Lower lobe of right lung (tissue), 2 donors: ENCODE measurements at places on chromosomes 5 and 9. TPM values are rescaled to one million over a fixed set of nuclear protein-coding genes. Genes with fewer than 3 reads are reported as not detected.

Gene WNT8A
- not detected for total RNA-seq

Gene CCNI2
- total RNA-seq = 1.1 TPM

Gene LRRC19
- total RNA-seq = 0.27 TPM

Gene DMRT3
- 0.24 TPM for total RNA-seq

Gene TOR2A
- 16.5 TPM for total RNA-seq

Gene ALDH7A1
- 23.7 TPM for total RNA-seq

Gene BASP1
- 25.8 TPM for total RNA-seq

Gene PCDHGA4
- 3.1 TPM for total RNA-seq

DNA sequence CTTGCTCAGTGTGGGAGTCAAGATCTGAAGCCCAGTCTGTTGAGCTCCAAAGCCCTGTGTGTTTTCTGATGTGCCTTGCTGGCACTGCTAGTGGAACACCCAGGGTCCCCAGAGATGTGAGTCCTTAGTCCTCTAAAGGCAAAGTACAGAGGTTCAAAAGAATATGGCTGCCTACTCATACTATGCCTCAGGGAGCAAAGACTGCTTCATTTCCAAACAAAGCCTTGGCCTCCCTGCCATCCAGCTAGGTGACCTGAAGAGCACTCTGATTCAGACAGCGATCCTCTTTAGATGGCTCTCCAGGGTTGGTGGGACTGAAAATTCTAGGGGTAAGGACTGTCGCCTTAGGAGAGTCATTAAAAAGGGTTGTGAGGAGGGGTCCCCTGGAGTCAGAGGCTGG, 2.0 kb downstream of the PRLR start:
- no peaks in the 10 kb centered on the region for H3K36me3 ChIP-seq
- H3K27me3 ChIP-seq = peaks cover 20% of the 10 kb centered on the region
- no peak overlapping the region for H3K27ac ChIP-seq
- DNase-seq = no peak

- DNase-seq = no peak
- H3K4me3 ChIP-seq = peak overlapping the region; percentile 100
- peak overlapping the region; percentile 95 for H3K27ac ChIP-seq
- peaks cover 70% of the 10 kb centered on the region for H3K4me1 ChIP-seq
- no peaks in the 10 kb centered on the region for H3K27me3 ChIP-seq
Observed at GRCh38 chr9:127786773-127787104, 905 bp downstream of the CDK9 start.

GRCh38 chr5:57406641-57407040, 76.0 kb downstream of the ACTBL2 start:
- H3K27ac ChIP-seq = no peak overlapping the region
- no peaks in the 10 kb centered on the region for H3K36me3 ChIP-seq
- no peaks in the 10 kb centered on the region for H3K27me3 ChIP-seq
- DNase-seq = no peak
- no peak overlapping the region for H3K4me3 ChIP-seq

- peak; percentile 61 for DNase-seq
- H3K27ac ChIP-seq = peak overlapping the region; percentile 64
- H3K4me3 ChIP-seq = no peak overlapping the region
- H3K4me1 ChIP-seq = peaks cover 37% of the 10 kb centered on the region
- H3K27me3 ChIP-seq = no peaks in the 10 kb centered on the region
Observed at GRCh38 chr9:129458663-129459546, 162.0 kb downstream of the C9orf50 start.

DNA sequence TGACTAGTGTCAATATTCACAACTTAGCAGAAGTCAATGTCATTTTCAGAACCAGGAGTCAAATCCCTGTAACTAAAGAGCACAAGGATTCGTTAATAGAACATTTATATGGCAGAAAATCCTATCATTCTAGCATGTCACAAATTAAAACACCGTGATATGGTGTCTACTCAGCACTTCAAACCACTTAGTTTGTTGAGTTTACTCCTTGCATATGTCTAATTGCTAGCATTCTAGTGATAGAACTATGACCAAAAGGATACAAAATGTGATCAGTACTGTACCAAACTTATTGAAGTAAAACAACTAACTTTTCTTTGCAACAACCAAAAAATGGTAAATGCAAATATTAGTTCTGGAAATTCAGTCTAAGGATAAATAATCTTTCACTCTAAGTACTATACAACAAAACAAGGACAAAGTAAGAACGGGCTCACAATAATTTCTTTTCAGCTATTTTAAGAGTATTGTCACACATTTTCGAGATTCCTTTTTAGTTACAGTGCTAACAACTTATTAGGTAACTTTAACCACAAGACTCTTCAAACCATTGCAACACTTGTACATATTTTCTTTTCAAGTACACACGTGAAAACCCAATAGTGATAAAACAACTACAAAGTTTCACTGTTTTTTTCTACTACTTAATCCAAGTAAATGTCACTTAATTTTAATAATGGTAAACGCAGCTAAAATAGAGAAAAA, 845.2 kb upstream of the CDH10 start:
- no peaks in the 10 kb centered on the region for H3K36me3 ChIP-seq
- H3K4me1 ChIP-seq = no peaks in the 10 kb centered on the region
- H3K27ac ChIP-seq = peak overlapping the region; percentile 20
- no peak for DNase-seq
- H3K27me3 ChIP-seq = no peaks in the 10 kb centered on the region
- no peak overlapping the region for H3K4me3 ChIP-seq

DNA sequence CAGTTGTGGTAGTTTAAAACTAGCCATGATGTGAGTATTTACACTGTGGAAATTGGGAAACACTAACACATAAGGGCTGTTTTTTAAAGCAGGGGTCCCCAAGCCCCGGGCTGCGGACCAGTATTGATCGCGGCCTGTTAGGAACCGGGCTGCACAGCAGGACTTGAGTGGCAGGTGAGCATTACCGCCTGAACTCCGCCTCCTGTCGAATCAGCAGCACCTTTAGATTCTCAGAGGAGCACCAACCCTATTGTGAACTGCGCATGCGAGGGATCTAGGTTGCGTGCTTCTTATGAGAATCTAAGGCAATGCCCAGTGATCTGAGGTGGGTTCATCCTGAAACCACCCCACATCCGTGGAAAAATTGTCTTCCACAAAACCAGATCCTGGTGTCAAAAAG, 127.8 kb downstream of the PCSK5 start:
- H3K4me3 ChIP-seq = no peak overlapping the region
- H3K27ac ChIP-seq = no peak overlapping the region
- DNase-seq = peak; percentile 42

GRCh38 chr9:123753016-123753415, 176.9 kb downstream of the DENND1A start:
- H3K4me1 ChIP-seq = no peaks in the 10 kb centered on the region
- DNase-seq = no peak
- H3K27me3 ChIP-seq = no peaks in the 10 kb centered on the region
- H3K4me3 ChIP-seq = no peak overlapping the region

DNA sequence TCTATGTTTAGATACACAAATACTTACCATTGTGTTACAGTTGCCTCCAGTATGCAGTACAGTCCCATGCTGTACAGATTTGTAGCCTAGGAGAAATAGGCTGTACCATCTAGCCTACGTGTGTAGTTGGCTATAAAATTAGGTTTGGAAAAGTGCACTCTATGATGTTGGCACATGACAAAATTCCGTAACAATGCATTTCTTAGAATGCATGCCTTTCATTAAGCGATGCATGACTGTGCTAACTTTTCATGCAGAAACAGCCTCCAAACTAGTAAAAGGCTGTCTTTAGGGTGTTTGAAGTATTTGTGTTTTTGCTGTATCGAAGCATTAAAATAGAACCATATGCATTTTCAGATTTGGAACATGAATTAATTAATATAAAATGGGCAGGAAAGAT, 157.9 kb downstream of the RMI1 start:
- DNase-seq = no peak
- no peak overlapping the region for H3K4me3 ChIP-seq
- H3K36me3 ChIP-seq = no peaks in the 10 kb centered on the region

GRCh38 chr5:136098176-136098575, 34.5 kb upstream of the SMAD5 start:
- H3K27ac ChIP-seq = no peak overlapping the region
- H3K36me3 ChIP-seq = no peaks in the 10 kb centered on the region
- peaks cover 8% of the 10 kb centered on the region for H3K4me1 ChIP-seq
- H3K27me3 ChIP-seq = no peaks in the 10 kb centered on the region

DNA sequence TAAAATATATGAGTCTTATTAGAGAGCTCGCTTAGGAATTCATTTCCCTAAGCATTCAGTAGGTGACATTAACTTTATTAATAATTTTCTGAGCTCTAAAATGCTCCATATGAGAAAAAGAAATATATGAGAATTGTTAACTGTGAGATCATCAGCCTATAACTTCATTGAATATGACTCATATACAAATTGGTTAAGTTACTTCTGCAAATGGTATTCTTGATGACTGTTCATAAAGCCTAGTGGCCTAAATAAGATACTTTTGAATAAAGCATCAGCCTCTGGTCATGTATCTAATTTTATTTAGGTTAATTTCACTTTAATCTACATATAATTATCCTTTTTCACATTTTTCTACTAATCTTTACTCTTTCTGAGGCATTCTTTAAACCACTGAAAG, 710.2 kb upstream of the ACO1 start:
- no peaks in the 10 kb centered on the region for H3K4me1 ChIP-seq
- DNase-seq = no peak
- no peaks in the 10 kb centered on the region for H3K27me3 ChIP-seq
